Stimulated activated CD4-positive, alpha-beta T cell treated with anti-CD3 and anti-CD28 coated beads, Interleukin-12 subunit alpha, Interleukin-12 subunit beta, amount 100 ng/mL, for 4 hours (primary cell): ENCODE measurements at places on chromosomes 1 and 21.

DNA sequence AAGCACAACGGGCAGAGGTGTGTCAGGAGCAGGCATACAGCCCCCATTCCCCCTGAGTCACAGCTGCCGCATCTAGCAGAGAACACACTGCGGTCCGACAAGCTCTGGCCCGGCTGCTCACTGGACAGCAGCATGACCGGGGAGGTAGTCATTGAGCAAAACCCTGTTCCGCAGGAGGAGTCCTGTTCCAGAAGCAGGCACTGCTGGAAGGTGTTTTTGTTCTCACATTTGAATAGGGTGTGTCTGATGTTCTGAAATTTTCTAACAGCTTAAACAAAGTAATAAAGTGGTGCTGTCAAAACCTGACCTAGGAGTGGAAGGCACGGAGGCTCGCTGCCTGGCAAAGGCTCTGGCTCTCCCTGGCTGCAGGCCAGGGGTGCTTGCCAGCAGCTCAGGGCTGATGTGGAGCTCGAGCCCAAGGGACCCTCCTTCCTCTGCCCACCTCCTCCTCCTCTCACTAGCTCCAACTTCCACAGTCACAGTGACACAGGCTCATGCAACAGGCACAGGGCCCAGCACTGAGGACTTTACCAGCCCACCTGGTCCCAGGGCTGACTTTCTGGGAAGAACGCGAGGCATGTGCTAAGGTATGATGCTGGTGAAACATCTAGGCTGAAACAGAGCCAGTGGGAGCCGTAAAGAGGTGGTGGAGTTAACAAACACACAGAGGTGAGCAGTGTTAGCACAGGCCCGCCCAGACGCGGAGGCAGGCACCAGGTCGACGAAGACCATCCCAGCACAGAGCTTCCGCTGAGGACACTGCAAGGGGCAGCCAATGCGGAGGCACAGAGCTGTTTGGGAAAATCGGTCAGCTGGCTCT lies 118.6 kb upstream of the IFFO2 start:
- DNase-seq = no peak

DNA sequence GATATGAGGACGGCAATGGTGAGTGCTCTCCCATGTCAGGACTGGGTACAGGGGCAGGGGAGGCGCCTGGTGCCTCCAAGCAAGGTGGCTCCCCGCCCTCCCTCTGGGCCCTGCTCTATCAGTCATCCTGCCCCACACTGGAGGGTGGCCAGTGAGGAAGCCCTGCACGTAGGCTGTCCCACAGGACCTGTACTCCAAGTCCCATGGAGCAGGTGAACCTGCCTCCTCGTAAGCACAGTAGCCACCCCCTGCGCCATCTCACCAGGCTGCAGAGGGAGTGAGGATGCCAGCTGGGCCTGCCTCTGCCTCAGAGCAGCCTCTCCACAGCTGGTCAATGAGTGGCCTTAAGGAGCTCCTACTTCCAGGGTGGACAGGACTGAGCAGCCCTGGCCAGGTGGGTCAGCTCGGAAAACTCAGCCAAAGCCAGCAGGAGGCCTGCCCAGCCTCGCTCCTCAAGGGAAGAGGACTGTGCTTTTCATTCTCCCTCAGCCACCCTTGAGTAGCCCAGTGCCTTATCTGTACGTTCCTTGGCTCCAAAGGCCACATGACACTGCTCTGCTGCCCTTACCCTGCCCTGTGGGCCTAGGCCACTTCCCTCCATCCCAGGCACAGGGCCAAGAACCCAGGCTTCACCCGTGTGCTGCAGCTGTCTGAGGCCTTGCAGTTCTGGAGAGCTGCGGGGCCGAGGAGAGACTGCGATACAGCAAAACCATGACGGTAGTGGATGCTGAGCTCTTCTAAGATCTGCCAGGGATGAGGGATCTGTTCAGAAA lies 39.6 kb downstream of the SLC45A1 start:
- DNase-seq = no peak

DNA sequence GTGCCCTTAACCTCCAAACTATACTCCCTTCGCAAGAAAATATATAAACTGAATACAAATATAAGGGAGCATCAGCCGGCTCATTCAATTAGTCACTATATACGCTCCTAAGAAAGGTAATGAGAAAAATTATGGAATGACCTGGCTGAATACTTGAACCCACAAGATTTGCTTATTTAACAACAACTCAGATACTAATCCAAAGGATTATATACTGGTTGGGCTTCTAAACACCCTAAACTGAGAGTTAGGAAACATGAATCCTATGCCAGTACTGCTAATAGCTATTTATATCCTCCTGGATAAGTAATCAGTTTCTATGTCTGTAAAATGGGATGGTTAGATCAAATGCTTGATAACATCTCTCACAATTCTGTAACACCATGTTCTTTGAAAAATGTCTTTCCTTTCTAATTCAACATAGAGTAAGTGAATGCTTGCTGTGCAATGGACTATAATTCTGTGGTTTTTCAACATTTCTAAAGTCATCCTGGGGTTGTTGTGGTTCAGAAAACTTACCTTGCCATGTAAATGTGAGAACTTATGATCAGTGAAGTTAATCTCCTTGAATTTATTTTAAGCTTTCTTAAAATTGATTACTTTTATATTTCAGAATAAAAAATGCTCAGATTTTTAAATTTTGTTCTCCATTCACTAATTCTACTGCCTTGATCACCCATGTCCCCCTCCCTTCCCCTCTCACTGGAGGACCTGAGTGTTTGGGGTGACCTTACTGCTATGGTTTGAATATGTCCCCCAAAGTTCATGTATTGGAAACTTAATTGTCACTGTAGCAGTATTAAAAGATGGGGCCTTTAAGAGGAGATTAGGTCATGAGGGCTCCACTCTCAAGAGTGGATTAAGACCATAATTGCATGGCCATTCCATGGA lies 14.5 kb downstream of the DUSP10 start:
- no peak for DNase-seq

GRCh38 chr1:156155756-156156510 lies 2.5 kb downstream of the SEMA4A start:
- no peak for DNase-seq

- peak; percentile 62 for DNase-seq
Measured at GRCh38 chr1:169680377-169681019, 30.9 kb downstream of the SELL start.

DNA sequence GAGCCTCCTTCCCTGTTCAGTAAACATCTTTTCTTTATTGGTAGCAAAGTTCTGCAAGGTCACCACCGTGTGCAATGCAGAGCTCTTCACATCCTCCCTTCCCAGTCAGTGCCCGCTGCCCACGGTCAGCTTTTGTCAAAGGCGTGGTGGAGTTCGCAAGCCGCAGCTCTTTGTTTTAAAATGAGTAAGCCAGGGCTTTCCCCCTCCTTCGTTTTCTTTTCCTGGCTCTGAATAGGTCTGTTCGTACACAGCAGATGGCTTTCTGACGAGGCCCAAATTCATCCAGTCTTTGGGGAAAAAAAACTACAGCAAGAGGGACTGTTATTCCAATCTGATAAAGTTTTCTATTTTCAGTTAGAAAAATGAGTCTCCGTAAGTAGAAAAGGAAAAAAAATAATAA lies 153.2 kb downstream of the LRIG2 start:
- DNase-seq = no peak

- no peak for DNase-seq
Measured at GRCh38 chr1:84569216-84569615, 5.0 kb downstream of the CTBS start.

DNA sequence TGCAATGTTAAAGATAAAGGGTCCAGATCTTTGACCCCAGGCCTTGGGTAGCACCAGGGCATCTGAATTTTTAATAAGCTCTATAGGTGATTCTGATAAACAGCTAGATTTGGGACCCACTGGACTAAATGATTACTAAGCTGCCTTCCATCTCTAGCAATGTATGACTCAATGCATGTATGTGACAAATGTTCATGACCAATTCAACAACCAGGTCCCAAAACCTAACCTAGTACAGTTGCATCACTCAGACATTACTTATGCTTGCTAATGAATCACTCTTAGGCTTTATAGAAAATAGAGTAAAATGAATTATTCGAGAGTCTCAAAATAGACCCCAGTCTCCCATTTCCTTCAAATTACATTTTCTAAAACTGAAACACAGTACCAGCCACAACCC lies 35.5 kb downstream of the RCAN1 start:
- no peak for DNase-seq

DNA sequence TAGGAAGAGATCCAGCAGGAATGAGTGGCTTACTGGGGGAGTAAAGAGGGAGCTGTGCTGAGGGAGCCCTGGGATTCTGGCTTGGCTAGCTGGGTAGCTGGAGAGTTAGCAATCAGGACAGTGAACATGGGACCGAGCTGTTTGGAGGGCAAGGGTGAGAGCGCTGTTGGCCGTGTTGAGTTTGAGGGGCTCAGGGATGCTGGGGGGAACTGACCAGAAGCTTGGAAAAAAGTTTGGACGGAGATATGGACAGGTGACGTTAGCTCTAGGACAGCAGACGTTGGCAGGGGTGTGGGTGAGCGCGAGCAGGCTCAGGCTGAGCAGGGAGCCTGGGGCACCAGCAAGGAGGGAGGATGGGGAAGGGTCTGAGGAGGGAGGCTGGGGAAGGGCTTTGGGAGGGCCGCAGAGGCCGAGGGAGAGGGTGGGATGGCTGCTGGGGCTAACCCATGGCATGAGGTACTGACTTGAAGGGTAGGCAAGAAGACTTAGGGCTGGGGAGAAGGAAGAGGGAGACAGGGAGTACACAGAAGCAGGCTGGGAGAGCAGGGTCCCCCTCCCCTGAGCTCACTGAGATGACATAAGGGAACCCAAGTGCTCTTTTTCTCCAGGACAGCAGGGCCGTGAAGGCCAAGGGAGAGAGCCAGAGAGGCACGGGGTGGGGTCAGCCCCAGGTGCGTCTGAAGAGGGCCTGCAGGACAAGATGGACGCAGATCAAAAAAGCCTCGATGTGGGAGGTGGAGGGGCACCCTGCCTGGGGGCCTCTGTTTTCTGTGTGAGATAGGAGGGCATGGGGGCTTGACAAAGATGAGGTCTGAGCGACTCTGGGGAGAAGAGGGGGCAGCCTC lies 8.2 kb downstream of the SH2D2A start:
- no peak for DNase-seq

- DNase-seq = no peak
Measured at GRCh38 chr1:41954533-41954944, 35.8 kb upstream of the HIVEP3 start.

DNA sequence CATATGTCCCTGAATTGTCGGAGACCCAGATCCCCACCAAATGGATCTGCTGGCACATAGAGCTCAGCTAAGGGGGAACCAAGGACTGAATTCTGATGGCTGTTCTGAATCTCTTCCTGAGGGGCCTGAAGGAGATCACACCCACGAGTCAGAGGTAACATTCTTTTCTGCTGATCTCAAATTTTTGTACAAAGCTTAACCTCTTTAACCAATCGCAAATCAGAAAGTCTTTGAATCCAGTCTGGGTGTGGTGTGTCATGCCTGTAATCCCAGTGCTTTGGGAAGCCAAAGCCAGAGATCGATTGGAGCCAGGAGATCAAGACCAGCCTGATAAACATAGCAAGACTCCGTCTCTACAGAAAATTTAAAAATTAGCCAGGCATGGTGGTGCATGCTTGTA lies 62.8 kb upstream of the PRRC2C start:
- DNase-seq = no peak

- DNase-seq = no peak
Measured at GRCh38 chr1:67336157-67336556, 28.5 kb downstream of the IL12RB2 start.

DNA sequence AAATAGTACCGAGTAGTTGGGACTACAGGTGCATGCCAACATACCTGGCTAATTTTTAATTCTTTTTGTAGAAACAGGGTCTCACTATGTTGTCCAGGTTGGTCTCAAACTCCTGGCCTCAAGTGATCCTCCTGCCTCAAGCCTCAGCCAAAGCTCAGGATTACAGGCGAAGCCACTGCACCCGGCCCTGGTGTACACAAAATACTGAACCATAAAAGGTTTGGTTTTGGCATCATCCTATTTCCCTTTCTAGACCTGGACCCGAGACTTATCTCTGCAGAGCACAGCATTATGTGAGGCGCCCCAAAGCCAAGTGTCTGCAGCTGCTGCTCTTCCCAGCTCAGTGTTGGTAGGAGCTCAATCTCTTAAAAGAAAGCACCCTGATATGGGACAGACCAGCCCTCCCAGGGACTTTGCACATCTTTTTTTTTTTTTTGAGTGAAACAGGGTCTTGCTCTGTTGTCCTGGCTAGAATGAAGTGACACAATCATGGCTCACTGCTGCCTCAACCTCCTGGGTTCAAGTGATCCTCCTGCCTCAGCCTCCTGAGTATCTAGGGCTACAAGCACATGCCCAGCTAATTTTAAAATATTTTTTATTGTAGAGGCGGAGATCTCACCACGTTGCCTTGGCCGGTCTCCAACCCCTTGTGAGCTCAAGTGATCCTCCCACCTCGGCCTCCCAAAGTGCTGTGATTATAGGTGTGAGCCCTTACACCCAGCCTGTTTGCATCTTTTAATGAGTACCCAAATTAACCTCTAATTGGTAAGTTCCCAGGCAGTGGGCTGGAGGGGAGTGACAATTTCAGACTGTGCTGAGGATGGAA lies 20.4 kb downstream of the TEX35 start:
- DNase-seq = no peak

GRCh38 chr1:147349533-147349932 lies 107.0 kb downstream of the CHD1L start:
- no peak for DNase-seq

GRCh38 chr1:238826891-238827290 lies 559.5 kb upstream of the CHRM3 start:
- DNase-seq = no peak

DNA sequence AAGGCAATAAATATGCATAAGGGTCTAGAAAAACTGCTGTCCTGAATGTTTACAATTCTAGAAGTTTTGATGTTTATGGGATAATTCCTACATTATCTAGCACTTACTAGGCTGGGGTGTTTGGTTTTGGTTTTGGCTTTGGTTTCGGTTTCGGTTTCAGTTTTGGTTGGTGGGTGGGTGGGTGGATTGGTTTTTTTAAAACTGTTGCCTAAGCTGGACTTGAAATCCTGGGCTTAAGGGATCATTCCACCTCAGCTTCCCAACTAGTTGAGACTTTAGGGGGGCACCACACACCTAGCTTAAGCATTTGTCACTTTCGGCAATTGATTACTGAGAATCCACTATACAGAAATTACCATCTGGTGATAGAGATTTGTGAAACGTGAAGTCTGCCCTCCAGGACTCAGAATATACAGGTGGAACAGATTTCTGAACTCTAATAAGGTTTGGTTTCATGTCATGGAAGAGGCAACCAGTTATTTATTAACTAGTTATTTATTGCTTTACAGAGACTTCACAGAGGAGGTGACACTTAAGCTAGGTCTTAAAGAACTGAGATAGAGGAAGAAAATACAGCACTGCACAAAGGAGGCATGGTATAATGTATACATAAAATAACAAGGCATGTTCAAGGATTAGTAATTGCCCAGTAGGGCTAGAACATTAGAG lies 69.6 kb downstream of the PIK3R3 start:
- peak; percentile 7 for DNase-seq

- DNase-seq = no peak
Measured at GRCh38 chr1:66652556-66652955, 99.7 kb upstream of the DYNLT5 start.

GRCh38 chr1:21308330-21308729 lies 18.1 kb upstream of the ECE1 start:
- DNase-seq = no peak
